ENCODE measurements at places on chromosomes 7 and 10. TPM values are rescaled to one million over a fixed set of nuclear protein-coding genes. Genes with fewer than 3 reads are reported as not detected.

FXYD4 gene
- not detected for total RNA-seq

ANLN gene
- 33.5 TPM for total RNA-seq

TPK1 gene
- 5.6 TPM for total RNA-seq

CTAGE6 gene
- 0.60 TPM for total RNA-seq

WNT16 gene
- 0.81 TPM for total RNA-seq

ZC3HAV1L gene
- not detected for total RNA-seq

TUBB8 gene
- not detected for total RNA-seq

PPP1R17 gene
- not detected for total RNA-seq

ZNF282 gene
- total RNA-seq = 29.8 TPM

TCAF2 gene
- 2.5 TPM for total RNA-seq

PRKCQ gene
- not detected for total RNA-seq

CAV1 gene
- total RNA-seq = 502 TPM

SGPL1 gene
- total RNA-seq = 60.3 TPM

CCT6A gene
- total RNA-seq = 109 TPM

GRIFIN gene
- not detected for total RNA-seq

C10orf53 gene
- not detected for total RNA-seq

CNNM1 gene
- total RNA-seq = 0.24 TPM

SHH gene
- 0.08 TPM for total RNA-seq

CC2D2B gene
- 0.46 TPM for total RNA-seq

AZGP1 gene
- total RNA-seq = not detected

CPN1 gene
- not detected for total RNA-seq

MLXIPL gene
- not detected for total RNA-seq

FBXL13 gene
- 0.83 TPM for total RNA-seq

CALN1 gene
- not detected for total RNA-seq

HOXA1 gene
- not detected for total RNA-seq

LRRC4 gene
- 0.70 TPM for total RNA-seq

ABCB4 gene
- not detected for total RNA-seq

BTRC gene
- 28.9 TPM for total RNA-seq

NUTM2D gene
- total RNA-seq = 6.9 TPM

ITPRID1 gene
- total RNA-seq = not detected

FAM25A gene
- not detected for total RNA-seq

ACSL5 gene
- total RNA-seq = 0.57 TPM

STK31 gene
- not detected for total RNA-seq

PNLIPRP1 gene
- not detected for total RNA-seq

C10orf105 gene
- total RNA-seq = not detected

TRIM73 gene
- 7.4 TPM for total RNA-seq

ZNF467 gene
- 4.4 TPM for total RNA-seq

MSS51 gene
- total RNA-seq = 2.8 TPM

NCOA4 gene
- 106 TPM for total RNA-seq

PARD3 gene
- total RNA-seq = 37.2 TPM

MSMB gene
- total RNA-seq = not detected

HECTD2 gene
- total RNA-seq = 22.1 TPM

TFEC gene
- total RNA-seq = not detected

SAMD9 gene
- 15.6 TPM for total RNA-seq

SDK1 gene
- 5.4 TPM for total RNA-seq

MINDY3 gene
- 27.3 TPM for total RNA-seq

ZP3 gene
- total RNA-seq = not detected
